Inflammatory macrophage (primary cell): ENCODE measurements at places on chromosomes 11 and 22.

DNA sequence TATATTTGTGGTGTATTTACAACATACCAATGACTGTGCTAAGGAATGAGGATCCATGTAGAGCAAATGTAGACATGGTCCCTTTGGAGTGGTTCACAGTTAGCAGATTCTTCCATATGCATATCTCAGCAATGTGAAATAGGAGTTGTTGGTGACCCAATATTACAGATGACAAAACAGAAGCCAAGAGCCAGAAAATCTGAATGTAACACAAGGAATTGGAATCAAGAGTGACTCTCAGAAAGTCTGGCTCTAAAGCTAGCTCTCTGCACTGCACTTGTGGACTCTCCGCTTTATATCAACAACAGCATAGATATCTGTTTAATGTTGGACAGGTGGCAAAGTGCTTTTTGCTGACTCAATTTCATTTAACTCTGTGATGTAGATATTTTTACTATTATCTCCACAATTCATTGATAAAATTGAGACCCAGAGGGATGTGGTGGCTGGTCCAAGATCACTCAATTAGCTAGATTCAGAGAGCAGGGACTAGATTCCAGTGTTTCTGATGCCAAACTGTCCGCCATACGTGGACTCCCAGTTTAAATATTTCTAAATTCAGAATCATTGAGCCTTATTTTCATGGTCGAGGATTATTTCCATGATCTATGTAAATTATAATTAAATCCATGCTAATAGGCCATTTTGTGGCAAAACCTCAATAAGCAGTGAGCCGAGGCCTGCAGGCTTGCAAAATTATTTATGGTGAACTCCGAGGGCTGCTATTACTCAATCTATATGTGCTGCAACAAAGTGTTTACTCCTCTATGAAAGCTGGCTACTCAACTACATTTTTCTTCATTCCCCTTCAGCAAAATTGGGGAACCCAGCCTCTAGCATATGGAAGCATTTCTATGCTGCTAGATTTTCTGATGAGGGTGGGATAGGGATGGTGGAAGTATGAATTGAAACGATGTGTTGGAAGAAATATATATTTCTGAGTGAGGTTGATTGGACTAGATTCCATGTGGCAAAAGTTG lies 21.1 kb upstream of the TENM4 start:
- no peak for DNase-seq

- DNase-seq, result no peak
Observed at GRCh38 chr22:43399338-43399979, 12.4 kb upstream of the MPPED1 start.

GRCh38 chr11:69167130-69167915 lies 11.6 kb downstream of the SMIM38 start:
- no peak for DNase-seq

DNA sequence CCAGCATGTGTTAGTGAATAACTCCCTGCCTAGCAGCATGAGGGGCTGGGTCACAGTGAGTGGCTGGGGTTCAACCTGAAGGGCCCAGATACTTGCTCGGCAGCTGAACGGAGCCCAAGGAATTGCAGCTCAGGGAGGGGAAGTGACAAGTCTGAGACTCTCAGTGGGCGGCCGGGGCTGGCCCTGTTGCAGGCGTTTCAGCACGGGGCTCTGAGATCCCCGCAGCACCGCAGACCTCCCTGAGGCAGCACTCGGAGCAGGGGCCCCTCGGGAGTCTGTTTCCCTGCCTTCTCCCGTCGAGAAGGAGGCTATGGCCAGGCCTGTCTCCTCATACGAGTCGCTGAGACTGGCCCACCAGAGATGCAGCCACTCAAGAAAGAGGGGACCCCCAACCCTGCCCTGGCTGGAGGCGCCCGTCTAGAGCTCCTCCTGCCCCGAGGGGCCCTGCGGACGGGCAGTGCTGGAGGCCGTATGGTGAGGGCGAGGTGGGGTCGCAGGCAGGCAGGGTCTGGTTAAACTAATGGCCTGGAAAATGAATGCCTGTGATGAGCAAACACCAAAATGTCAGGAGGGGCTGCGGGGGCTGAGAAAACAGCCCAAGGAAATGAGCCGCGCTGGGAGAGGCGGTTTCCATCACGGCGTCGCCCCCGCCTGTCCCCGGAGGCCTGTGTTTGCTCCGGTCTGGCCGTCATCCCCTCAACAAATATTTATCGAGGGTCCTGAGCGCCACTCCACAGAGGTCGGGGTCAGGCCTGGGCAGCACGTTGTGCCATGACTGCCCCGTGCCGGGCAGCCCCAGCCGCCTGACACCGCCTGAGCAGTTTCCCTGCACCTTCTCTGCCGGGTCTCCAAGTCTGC lies 9.3 kb downstream of the TSSC4 start:
- peak; percentile 67 for DNase-seq

GRCh38 chr11:106087815-106088435 lies 10.5 kb downstream of the AASDHPPT start:
- DNase-seq, result peak; percentile 55

GRCh38 chr11:69229511-69229910 lies 64.4 kb upstream of the MYEOV start:
- no peak for DNase-seq

- no peak for DNase-seq
Observed at GRCh38 chr11:69003301-69003865, 9.7 kb downstream of the MRGPRF start.

DNA sequence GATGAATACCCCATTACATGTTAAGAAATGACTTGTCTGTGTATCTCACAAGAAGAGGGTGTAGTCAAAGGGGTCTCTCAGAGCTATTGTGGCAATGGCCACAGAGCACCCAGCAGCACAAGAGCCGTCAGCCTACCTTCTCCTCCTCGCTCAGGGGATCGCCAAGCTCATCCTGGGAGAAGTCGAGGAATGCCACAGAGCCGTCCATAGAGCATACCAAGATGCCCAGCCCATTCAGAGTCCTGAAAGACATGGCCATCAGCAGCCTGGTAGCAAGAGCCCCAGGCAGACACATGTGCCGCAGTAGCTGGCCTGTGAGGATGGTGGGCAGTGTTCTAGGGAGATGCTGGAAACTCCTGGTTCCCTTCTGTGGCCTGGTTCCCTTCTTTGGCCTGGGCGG lies 44.0 kb downstream of the HIRA start:
- DNase-seq, result no peak

- no peak for DNase-seq
Observed at GRCh38 chr22:48746789-48747425, 1080.8 kb downstream of the BRD1 start.

- no peak for DNase-seq
Observed at GRCh38 chr22:44524806-44525205, 26.8 kb upstream of the RTL6 start.

DNA sequence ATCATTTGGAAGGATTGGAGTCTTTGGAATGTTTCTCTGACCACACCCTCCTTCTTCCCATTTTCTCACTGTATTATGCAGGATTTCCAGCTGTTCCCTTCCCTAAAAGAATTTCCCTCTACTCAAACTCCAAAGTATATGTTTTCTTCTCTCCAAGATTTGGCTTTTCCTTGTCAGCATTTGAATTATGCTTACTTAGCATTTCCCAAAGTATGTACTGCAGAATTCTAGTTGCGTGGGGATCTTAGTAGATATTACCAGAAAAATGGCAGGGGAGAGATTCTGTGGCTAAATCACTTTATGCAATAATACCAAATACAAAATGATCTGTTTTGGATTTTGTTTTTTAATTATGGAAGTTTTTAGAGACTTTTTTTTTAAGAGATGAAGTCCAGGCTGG lies 142.3 kb downstream of the OR4C45 start:
- DNase-seq, result no peak

DNA sequence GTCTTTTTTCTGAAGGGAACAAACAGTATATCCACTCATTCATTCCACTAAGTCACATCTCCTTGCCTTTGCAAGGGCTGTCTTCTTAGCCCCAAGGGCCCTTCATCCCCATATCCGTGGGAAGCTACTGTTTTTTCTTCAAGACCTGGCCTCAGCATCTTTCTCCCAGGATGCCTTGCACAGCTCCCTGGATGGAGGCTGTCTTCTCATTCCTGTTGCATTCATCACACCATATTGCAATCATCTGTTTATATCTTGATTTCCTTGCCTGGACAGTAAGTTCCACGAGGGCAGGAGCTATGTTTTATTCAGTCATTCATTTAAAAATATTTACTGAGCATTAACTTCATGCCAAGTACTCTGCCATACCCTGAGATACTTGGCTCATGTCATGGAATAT lies 29.3 kb upstream of the NECTIN1 start:
- no peak for DNase-seq

GRCh38 chr11:9760193-9760575 lies 96.3 kb downstream of the SWAP70 start:
- DNase-seq, result no peak

DNA sequence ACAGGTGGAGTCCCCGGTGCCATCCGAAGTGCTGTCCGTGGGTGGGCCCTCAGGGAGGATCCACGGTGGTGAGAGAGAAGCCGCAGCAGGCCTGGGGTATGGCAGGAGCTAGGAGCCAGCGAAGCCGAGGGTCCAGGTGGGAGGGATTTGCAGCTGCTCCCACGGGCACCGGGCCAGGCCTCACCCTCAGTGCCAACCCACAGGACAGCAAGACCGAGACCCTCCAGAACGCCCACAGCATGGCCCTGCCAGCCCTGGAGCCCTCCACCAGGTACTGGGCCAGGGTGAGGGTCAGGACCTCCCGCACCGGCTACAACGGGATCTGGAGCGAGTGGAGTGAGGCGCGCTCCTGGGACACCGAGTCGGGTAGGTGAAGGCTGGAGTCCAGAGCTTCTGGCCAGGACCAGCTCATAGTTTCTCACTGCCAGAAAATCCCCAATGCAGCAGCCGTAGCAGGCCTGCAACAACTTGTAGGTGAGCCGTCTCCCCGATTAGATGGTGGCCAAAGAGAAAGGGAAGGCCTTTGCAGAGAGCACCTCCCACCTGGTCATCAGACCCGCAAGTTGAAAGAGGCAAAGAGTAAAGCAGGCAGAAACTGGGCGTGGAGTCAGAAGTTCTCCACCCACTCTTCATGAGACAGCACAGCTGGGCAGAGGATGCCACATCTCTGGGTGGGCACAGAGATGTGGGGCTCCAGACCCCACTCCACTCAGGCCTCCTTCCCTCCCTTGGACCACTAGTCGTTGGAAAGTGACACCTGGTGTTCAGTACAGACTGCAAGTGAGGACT lies 20.4 kb downstream of the CSF2RB start:
- peak; percentile 51 for DNase-seq

DNA sequence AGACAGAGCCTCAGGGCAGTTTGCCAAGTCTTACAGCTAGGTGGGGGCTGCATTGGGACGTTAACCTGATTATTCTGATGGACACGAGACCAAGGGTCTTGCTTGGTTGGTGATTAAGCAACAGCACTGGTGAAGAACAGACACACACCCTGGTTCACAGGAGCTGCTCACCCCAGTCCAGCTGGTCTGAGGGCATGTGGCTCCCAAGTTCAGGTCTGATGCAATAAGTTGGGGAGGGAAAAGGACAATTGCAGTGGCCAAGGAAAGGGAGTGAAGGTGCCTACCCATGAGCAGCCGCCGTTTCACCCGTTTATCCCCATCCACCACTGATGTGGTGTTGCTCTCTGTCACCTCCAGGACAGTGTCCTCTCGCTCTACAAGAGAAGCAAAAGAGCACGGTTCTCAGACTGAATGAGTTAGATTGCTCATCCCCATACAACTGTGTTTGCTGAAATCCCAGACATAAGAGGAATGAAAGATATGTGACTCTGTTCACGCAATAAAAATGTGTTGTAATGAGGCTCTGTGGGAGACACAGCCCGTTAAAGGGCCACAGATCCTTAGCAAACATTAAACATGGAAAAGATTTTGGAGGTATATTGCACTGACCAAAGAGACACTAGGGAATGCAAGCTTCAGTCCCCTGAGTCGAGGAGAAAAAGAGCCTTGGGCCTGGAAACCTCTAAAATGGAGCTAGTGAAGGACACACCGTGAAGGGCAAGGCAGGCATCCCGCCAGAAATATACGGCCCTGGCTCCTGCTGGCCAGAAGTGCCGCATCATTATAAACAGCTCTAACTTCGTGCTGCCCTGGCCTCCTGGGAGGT lies 25.6 kb downstream of the SCUBE2 start:
- DNase-seq, result no peak

DNA sequence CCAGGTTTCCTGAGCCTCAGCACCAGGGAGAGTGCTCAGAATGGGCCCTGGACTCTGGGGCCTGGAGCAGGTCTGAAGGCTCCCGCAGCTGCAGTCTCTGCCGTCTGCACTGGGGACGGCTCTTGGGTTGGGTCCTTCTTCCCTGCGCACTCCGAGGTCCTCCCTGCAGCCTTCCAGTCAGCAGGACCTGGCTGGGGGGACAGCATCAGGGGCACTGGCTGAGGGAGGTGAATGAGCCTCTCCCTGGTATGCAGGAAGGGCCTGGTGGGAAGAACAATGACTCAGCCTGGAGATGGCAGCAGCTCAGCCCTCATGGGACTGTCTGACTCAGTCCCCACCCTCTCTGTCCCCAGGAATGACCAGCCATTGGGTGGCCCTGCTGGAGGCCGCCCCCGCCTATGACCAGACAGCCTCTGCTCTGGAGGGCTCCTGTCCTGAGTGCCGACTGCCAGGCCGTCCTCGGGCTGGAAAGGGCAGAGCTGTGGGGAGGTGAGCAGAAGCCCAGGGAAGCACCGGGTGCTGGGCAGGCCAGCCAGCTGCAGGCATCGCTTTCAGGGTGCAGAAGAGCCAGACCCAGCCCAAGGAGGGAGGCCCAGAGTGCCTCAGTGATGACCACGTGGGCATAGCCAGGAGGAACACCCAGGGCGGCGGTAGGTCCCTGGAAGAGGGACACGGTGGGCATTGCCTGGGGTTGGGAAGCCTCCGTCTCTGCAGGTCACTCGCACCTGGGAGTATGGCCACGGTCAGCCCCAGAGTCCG lies 455.0 kb downstream of the BRD1 start:
- DNase-seq, result peak; percentile 30

GRCh38 chr11:123257370-123257769 lies 62.3 kb upstream of the CLMP start:
- no peak for DNase-seq

DNA sequence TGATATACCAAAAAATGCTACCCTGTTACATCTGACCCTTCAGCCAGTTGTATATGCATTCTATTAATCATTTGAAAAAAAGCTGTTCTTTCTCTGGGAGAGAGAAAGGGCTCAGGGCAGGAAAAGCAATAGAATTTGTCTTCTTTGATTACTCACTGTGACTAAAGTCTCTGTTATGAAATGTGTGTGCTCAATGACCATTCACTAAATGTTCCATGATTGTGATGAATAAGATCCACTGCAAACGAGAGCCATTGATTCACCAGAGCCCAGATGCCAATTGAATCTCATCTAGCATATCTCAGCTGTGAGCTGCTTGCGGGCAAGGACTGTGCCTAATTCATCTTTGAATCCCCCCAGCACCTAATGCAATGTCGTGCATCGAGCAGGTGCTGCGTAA lies 184.3 kb downstream of the OPCML start:
- DNase-seq, result no peak
